Stimulated activated CD4-positive, alpha-beta T cell treated with anti-CD3 and anti-CD28 coated beads, Interleukin-4, amount 100 ng/mL, for 1 hour (primary cell): ENCODE measurements at places on chromosomes 7 and 10.
A peak's percentile ranks its signal among the peaks of the same experiment; 100 is the strongest.

GRCh38 chr10:25661632-25662031, 272.4 kb upstream of the MYO3A start:
- no peak for DNase-seq

DNA sequence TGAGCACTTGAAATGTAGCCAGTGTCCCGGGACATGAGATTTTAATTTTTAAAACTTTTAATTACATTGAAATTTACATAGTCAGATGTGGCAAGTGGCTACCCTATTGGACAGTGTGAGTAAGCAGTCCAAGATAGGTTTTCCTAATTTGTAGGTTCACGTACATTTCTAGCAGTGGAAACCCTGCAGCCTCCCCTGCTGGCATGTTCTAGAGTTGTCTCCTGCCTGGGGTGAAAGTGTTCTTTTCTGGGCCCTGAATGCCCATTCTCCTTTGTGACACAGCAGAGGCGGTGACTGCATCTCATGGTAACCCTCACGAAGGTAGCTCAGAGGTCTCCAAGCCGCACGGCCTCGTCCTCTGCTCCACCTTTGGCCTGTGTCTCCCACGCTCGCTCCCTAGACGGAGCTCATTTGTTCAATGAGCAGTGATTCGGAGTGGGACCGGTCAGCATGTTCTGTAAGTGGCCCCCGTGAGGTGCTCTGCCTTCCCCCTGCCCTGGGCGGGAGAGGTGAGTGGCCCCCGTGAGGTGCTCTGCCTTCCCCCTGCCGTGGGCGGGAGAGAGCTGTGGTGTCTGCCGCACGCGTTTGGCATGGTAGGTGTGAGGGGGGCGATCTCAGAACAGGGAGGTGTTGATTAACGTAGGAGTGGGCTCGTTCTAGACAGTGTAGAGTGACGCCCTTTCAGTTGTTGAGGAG, 18.0 kb downstream of the WDR37 start:
- no peak for DNase-seq

DNA sequence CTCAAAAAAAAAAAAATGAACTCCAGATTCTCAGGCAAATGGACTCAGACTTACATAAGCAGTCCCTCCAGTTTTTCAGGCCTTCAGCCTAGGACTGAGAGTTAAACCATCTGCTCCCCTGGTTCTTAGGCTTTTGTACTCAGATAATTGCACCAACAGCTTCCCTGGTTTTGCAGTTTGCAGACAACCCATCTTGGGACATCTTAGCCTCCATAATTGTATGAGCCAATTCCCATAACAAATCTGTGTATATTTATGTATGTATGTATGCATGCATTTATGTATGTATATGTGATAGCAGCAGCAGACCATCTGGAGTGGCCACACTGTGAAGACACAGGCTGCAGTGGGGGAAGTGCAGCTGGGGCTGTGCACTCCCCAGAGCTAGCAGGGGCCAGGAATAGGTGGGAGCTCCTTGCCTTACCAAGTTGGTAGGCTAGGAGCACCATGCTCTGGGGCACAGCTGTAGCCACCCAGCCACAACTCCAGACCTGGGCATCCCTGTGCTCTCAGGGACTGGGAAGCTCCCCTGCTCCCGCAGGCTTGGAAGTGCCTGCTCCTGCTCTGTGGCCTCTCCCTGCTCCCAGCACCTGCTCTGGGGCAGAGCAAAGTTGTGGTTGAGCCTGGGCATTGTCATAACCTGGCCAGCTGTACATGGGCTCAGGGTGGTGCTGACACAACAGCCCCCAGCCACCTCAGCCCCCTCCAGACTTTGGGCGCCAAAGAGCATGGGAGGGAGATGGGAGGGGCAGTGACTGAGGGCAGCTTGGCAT, 8.9 kb upstream of the KLHL7 start:
- no peak for DNase-seq

DNA sequence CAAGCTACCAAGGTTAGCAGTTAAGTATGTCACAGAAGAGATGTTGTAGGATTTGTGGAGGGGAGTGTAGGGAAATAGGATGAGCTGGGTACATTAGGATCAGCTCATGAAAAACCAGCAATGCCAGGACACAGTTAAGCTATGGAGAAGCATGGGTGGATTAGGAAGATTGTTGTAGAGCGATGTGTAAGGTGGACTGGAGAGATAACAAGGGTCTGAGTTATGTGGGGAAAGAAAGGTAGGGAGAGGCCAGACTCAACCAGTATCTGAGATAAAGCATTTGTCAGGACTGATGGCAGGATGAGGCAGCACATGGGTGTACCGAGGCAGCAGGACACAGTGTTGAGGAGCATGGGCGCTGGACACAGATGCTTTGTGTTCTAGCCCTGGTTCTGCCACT, 85.4 kb upstream of the PRR15 start:
- DNase-seq = no peak

GRCh38 chr10:11299125-11299524, 281.5 kb downstream of the CELF2 start:
- DNase-seq = no peak

DNA sequence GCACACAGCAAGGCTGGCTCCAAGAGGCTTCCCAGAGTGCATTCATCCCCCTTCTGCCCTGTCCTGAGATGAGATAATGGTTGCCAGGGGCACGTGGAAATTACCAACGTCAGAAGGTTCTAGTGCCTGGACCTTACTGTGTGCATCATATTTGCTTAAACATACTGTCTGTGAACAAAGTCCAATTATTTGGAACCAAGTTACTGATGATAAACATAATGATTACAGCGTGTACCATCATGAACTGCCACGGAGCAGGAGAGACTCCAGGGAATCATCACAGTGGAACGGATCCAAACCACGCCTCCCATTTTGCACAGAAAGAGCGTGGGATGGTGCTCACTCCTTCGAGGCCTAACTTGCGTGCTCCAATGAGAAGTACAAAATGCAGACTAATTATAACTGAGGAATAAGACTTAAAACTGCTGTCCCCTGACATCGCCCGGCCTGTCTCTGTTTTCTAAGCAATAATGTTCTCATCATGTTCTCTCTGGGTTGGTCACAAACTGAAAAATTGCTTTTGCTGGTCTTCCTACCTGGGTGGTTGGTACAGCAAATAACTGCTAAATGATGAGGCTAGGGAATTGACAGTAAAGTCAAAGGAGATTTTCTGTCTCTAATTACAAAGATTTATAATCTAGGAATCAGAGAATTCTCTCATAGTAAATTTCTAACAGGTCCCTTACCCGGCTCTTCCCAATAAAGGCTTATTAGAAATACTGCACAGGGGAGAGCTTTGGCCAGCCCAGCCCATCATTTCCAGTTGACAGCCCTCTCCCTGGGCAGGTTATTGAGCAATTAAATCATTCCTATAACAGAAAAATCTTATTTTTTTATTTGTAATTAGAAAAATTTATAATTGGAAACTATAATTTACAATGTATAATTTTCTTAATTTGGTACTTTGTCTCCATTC, 182.2 kb downstream of the CAMK1D start:
- DNase-seq = no peak

GRCh38 chr7:37311355-37311754, 137.3 kb downstream of the ELMO1 start:
- peak; percentile 33 for DNase-seq

DNA sequence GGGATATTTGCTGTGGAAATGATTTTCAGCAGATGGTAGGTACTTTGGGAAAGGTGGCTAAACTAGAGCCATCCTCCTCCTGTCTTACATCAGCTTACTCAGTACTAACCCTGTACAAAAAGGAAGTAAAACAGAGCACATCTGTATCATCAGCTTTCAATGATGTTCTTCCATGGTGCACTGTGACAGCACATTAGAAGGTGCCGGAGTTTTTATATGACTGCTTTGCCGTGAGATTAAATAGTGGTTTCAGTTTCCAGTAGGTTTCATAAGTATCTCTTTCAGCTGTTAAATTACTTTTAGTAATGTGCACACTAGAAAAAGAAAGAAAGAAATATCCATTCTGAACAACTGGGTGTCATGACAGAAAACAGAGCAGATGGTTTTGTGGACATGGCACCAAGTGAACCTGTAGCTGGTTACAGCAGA, 86.5 kb downstream of the ARID5B start:
- no peak for DNase-seq

GRCh38 chr10:79310200-79310865, 36.9 kb upstream of the PPIF start:
- no peak for DNase-seq

DNA sequence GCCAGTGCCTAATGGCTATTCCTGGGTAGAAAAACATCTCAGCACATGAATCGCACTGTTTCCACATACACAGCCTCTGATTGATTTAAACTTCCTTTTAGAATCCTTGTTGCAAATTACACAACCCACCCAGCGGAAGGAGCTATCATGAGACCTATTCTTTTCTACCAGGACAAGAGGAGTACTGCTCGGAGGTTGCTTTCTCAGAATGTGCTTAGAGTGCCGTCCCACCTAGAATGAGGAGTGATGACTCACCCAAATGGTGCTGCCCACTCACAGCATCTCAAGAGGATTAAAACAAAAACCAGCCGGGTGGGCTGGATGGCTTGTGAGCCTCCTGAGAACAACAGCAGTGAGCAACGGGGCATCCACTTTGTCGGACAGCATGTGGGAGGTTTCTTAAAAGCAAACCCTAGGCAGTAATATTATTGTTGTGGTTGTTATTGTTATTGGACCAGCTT, 128.9 kb downstream of the DGKI start:
- no peak for DNase-seq

GRCh38 chr10:24872790-24873182, 79.6 kb downstream of the PRTFDC1 start:
- no peak for DNase-seq

- DNase-seq = no peak
These were observed 9.5 kb downstream of the TACC2 start for GRCh38 chr10:121998462-121998861.
